Common myeloid progenitor, CD34-positive (primary cell): ENCODE measurements at places on chromosomes 5 and 9.

DNA sequence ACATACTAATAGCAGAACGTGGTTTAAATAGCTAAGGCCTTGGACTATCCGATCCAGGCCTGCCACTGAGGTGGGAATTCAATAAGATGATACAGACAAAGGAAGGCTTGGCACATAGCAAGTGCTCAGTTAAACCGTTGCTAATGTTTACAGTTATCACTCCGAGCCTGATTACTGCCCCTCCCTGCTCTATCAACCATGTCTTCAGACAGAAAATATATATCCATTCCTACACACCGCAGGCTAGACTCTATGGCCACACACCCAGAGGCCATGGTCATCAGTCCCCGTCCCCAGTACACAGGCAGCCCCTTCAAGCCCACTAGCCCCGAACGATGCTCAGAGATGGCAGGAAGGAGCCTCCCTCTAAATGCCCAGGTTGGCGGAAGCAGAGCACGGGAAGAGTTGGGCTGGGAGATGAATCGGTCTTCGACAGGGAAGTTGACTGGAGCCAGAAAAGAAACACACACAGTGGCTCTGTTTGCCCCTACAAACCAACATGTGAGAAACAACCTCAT lies 49.7 kb upstream of the STXBP1 start:
- H3K4me3 ChIP-seq, result no peak overlapping the region
- DNase-seq, result no peak
- H3K27me3 ChIP-seq, result no peaks in the 10 kb centered on the region

GRCh38 chr9:129242191-129242941 lies 64.3 kb upstream of the IER5L start:
- DNase-seq, result no peak
- H3K4me3 ChIP-seq, result no peak overlapping the region
- H3K27me3 ChIP-seq, result no peaks in the 10 kb centered on the region

- H3K27me3 ChIP-seq, result no peaks in the 10 kb centered on the region
- no peaks in the 10 kb centered on the region for H3K4me1 ChIP-seq
- H3K36me3 ChIP-seq, result no peaks in the 10 kb centered on the region
- no peak overlapping the region for H3K27ac ChIP-seq
- DNase-seq, result no peak
Observed at GRCh38 chr5:163760498-163760897, 255.1 kb downstream of the MAT2B start.

DNA sequence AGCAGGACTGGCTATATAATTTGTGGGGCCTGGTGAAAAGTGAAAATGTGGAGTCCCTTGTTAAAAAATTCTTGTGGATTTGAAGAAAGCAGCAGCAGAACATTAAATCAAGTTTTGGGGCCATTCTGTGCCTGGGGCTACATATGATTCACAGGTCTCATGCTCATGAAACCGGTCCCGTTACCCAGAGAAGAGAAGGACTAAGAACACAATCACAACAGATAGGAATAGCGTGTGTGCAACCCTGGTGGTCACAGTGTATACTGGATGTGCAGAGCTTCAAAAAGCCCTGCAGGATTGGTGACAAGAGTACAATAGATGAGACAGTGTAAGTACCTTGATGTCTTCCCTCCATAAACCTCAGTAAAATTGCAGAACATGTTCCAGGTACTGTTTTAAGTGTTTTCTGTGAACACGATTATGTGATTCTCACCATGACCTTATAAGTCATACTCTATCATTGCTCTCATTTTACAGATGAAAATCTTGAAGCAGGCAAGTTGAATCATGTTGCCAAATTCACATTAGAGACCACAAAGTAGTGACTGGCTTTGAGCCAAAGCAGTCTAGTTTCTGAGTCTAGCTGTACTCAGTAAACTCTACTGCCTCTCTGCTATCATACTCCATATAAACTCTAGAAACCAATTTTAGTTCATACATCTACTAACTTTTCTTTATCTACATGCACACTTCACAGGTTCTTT lies 636.5 kb downstream of the TAF11L14 start:
- DNase-seq, result no peak
- H3K4me3 ChIP-seq, result no peak overlapping the region
- H3K27me3 ChIP-seq, result no peaks in the 10 kb centered on the region

GRCh38 chr5:157744051-157745011 lies 819 bp downstream of the LSM11 start:
- H3K4me3 ChIP-seq, result peak overlapping the region; percentile 85
- H3K27ac ChIP-seq, result peak overlapping the region; percentile 31
- H3K4me1 ChIP-seq, result peaks cover 4% of the 10 kb centered on the region
- no peaks in the 10 kb centered on the region for H3K27me3 ChIP-seq

- H3K27me3 ChIP-seq, result no peaks in the 10 kb centered on the region
- H3K27ac ChIP-seq, result no peak overlapping the region
- no peak overlapping the region for H3K4me3 ChIP-seq
- no peaks in the 10 kb centered on the region for H3K36me3 ChIP-seq
- no peaks in the 10 kb centered on the region for H3K4me1 ChIP-seq
Observed at GRCh38 chr9:87375397-87376073, 122.1 kb upstream of the DAPK1 start.

GRCh38 chr5:128334010-128334716 lies 203.9 kb downstream of the FBN2 start:
- no peaks in the 10 kb centered on the region for H3K36me3 ChIP-seq
- H3K27ac ChIP-seq, result no peak overlapping the region
- no peaks in the 10 kb centered on the region for H3K27me3 ChIP-seq
- H3K4me3 ChIP-seq, result no peak overlapping the region
- H3K4me1 ChIP-seq, result no peaks in the 10 kb centered on the region
- DNase-seq, result no peak

DNA sequence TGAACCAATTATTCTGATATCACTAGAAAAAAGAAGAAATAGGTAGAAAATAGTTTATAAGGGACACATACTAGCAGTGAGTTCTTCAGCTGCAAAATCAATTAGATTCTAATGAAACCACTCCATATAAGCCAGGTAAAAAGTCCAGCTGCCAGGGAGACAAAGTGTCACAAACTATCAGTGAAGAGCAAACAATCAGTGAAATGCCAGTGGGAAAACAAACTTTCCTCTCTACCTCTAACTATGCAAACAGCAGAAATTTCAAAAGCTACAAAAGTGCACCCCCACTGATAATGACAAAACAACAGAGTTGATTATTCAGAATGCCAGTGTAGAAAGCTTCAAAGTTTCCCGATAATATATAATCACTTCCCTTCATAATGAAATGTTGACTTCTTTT lies 637.2 kb upstream of the ITGA1 start:
- no peaks in the 10 kb centered on the region for H3K36me3 ChIP-seq
- no peaks in the 10 kb centered on the region for H3K4me1 ChIP-seq
- no peak overlapping the region for H3K27ac ChIP-seq
- no peak for DNase-seq
- no peaks in the 10 kb centered on the region for H3K27me3 ChIP-seq

DNA sequence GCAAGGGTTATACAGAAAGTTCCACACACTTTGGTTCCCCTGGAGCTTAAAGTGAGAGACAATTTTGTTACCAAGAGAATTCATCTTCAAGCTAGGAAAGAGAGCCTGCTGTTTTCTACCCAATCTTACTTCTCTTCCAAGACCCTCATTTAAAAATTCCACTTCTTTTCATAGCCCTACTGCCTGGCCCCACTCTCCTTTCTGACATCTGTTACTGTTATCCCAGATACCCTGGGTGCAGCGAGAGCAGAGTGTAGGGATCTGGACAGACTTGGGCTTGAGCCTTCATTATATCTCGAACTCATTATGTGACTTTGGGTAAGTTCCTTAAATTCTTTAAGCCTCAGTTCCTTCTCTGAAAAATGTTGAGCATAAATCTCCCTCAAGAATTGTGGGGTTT lies 263.1 kb downstream of the ASTN2 start:
- no peaks in the 10 kb centered on the region for H3K4me1 ChIP-seq
- no peak overlapping the region for H3K4me3 ChIP-seq
- DNase-seq, result no peak
- H3K27ac ChIP-seq, result no peak overlapping the region
- no peaks in the 10 kb centered on the region for H3K27me3 ChIP-seq

DNA sequence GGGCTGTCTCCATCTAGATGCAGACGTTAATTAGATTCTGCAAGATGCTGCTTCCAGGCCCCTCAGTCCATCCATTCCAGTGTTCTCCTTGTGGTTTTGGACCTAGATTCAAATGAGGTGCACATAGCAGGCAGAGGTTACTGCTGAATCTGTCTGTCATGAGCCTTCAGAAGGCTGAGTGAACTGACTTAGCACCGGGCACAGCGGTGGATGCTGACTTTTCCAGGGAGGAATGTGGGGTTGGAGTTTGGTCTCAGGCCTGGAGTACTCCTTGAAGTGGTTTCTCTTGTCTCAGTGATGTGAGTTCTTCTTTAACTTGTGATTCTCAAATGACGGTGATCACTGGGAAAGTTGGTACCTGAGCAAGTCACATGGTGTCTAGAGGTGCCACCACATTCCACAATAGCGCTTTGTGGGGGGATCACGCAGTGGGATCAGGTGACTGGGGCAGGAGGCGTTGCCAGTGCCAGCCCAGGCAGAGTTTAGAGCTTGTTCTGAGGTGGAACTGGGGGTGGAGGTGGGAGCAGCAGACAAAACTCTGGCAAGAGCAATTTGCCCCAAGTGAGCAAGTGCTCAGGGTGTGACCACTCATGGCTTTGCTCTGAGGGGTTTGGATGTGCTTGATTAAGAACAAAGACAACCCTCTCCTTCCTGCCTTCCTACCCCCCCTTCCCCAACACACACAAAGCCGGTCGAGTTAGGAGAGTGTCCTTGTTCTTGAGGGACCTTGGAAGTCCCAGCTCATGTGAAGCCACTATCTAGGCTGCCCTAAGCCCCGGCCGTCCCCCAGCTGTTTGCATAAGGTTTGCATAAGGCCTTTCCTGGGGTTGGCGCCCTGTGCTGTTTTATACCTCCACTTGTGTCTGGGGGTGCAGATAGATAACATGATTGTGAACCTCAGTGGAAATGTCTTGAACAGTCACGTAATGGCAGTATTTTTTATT lies 25.1 kb downstream of the JADE2 start:
- H3K4me1 ChIP-seq, result peaks cover 23% of the 10 kb centered on the region
- no peak overlapping the region for H3K27ac ChIP-seq
- DNase-seq, result no peak
- H3K36me3 ChIP-seq, result peaks cover 42% of the 10 kb centered on the region
- H3K27me3 ChIP-seq, result no peaks in the 10 kb centered on the region
- no peak overlapping the region for H3K4me3 ChIP-seq

GRCh38 chr5:98791001-98791519 lies 17.6 kb downstream of the RGMB start:
- H3K36me3 ChIP-seq, result no peaks in the 10 kb centered on the region
- DNase-seq, result no peak
- H3K4me1 ChIP-seq, result no peaks in the 10 kb centered on the region
- no peak overlapping the region for H3K27ac ChIP-seq
- no peak overlapping the region for H3K4me3 ChIP-seq
- peaks cover 10% of the 10 kb centered on the region for H3K27me3 ChIP-seq

- DNase-seq, result no peak
- no peaks in the 10 kb centered on the region for H3K36me3 ChIP-seq
- H3K4me3 ChIP-seq, result no peak overlapping the region
- no peak overlapping the region for H3K27ac ChIP-seq
- peaks cover 4% of the 10 kb centered on the region for H3K27me3 ChIP-seq
Observed at GRCh38 chr9:117448066-117448465, 33.2 kb upstream of the ASTN2 start.

- H3K4me1 ChIP-seq, result peaks cover 3% of the 10 kb centered on the region
- H3K27me3 ChIP-seq, result no peaks in the 10 kb centered on the region
- no peak overlapping the region for H3K27ac ChIP-seq
- H3K36me3 ChIP-seq, result peaks cover 6% of the 10 kb centered on the region
- no peak overlapping the region for H3K4me3 ChIP-seq
Observed at GRCh38 chr5:90488791-90489190, 14.1 kb downstream of the POLR3G start.

GRCh38 chr5:57832875-57833274 lies 350.3 kb upstream of the ACTBL2 start:
- H3K36me3 ChIP-seq, result no peaks in the 10 kb centered on the region
- no peak overlapping the region for H3K4me3 ChIP-seq

DNA sequence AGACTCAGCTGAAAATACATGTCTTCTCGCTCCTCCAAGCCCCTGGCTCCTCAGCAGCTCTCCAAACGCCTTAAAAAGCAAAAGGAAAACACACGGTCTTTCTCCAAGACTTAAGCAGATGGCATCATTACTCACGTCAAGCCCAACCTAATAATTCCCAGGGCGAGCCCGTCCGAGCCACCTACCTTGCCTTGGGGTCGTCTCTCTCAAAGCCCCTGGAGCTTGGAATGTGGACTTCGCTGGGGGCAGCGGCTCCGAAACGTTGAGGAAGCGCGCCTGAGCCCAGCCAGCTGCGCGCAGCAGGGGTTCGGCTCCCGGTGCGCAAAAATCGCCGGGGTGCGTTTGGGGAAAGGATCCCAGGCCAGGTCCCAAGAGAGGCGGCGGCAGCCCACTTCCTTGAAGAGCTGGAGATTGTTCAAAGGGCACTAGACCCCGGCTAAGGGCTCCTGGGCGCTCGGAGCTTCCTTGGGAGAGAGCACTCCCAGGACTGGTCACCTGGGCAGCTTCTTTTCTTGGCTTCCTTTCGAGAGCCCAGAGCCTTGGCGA lies 395 bp downstream of the DRD1 start:
- no peak for DNase-seq
- no peaks in the 10 kb centered on the region for H3K36me3 ChIP-seq
- H3K27me3 ChIP-seq, result peaks cover 39% of the 10 kb centered on the region
- H3K27ac ChIP-seq, result no peak overlapping the region
- H3K4me3 ChIP-seq, result no peak overlapping the region

DNA sequence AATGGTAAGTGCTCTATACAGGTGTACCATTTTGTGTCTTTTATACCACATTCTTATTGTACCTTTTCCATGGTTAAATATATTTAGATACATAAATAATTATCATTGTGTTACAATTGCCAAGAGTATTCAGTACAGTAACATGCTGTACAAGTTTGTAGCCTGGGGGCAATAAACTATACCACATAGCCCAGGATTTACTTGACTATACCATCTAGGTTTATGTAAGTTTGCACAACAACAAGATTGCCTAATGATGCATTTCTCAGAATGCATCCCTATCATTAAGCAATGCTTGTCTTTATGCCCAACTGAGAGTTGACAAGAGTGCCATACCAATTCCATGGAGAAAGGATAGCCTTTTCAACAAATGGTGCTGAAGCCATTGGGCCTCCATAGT lies 136.7 kb upstream of the PJA2 start:
- no peaks in the 10 kb centered on the region for H3K4me1 ChIP-seq
- no peaks in the 10 kb centered on the region for H3K27me3 ChIP-seq
- DNase-seq, result no peak
- no peak overlapping the region for H3K27ac ChIP-seq
- no peak overlapping the region for H3K4me3 ChIP-seq

DNA sequence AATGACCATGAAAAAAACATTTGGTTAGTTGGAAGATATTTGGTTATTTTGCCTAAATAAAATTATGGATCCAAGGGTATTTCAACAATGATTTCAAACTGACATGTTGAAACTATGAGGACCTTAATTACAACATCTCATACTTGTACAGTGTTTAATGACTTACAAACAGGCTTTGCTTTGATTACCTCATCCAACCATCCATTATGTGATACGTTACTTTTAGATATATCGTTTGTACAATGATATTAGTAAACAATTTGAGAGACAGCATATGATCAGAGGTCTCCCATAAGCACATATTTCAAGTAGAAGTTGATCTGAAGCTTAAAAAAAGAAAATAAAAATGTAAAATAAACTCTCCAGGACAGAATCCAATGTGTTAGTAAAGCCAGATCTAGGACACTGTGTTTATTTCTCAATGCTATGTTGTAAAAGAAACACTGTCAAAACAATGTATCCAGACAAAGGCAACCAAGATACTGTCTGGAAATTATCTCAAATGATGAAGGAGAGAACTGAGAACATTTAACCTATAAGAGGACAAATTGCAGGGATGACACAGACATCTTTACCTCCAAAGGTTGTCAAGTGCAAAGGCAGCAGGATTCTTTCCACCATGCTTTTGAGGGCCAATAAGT lies 116.0 kb upstream of the TARS1 start:
- H3K4me1 ChIP-seq, result peaks cover 6% of the 10 kb centered on the region
- H3K4me3 ChIP-seq, result no peak overlapping the region
- no peaks in the 10 kb centered on the region for H3K36me3 ChIP-seq
- no peaks in the 10 kb centered on the region for H3K27me3 ChIP-seq
- no peak for DNase-seq
